ENCODE measurements at places on chromosomes 4 and X.

- DNase-seq: no peak
Observed at GRCh38 chr4:84167564-84167963, 331.5 kb downstream of the NKX6-1 start.

GRCh38 chr4:5784960-5785611, 74.1 kb downstream of the EVC start:
- DNase-seq: no peak

GRCh38 chrX:43552156-43552555, 103.9 kb upstream of the MAOA start:
- no peak for DNase-seq

DNA sequence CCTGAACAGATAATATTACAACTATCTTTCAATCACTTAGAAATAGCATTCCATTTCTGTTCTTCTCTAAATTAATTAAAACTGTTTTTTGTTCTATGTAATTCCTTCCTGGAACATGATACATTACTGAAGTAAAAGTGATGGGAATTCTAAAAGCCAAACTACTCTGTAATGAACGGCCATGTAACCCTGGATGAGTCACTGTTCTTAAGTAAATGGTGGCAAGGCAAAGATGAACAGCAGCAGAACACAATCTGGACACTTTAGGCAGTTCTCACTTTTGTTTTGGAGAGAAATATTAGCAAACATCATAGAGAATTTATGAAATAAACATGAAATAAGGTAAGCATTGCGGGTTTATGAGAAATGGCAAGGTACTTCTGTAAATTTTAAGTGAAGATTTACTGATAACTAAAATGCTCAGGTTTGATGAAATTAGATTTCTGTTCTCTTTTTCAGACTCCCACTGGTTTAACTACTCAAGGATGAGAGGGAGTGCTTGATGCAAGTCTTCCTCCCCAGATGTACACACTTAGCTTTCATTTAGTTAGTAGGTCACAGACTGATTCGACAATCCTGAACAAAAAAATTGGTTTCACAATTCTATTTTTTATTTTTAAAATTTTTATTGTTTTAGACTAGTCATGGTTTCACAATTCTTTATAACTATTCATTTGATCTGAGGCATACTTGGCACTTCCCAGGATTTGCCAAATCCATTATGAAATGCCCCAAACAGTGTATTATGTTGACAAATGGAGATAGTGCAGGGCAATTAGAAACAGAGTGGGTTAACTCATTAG, 964 bp upstream of the GPR82 start:
- no peak for DNase-seq

DNA sequence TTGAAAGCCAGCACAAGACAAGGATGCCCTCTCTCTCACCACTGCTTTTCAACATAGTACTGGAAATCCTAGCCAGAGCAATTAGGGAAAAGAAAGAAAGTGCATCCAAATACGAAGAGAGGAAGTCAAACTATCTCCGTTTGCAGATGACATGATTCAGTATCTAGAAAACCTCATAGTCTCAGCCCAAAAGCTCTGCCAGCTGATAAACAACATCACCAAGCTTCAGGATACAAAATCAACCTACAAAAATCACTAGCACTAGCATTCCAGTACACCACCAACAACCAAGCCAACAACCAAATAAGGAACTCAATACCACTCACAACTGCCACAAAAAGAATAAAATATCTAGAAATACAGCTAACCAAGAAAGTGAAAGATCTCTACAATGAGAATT, 38.6 kb downstream of the COX7B2 start:
- DNase-seq: no peak

GRCh38 chr4:9885958-9886357, 104.5 kb downstream of the DRD5 start:
- DNase-seq: no peak

All from fibroblast of skin of left quadriceps (primary cell).